ENCODE measurements at places on chromosomes 12 and 14. TPM values are rescaled to one million over a fixed set of nuclear protein-coding genes. Genes with fewer than 3 reads are reported as not detected.

GALNT9 gene
- total RNA-seq: not detected

DPY19L2 gene
- total RNA-seq: 3.2 TPM

KRT7 gene
- 257 TPM for total RNA-seq

TAS2R14 gene
- 1.2 TPM for total RNA-seq

PAPLN gene
- total RNA-seq: 10.7 TPM

TIGAR gene
- 18.6 TPM for total RNA-seq

POTEM gene
- not detected for total RNA-seq

TMTC2 gene
- 31.4 TPM for total RNA-seq

RTL1 gene
- total RNA-seq: not detected

AGAP2 gene
- total RNA-seq: 5.7 TPM

TBC1D30 gene
- total RNA-seq: 11.5 TPM

MLH3 gene
- total RNA-seq: 27.2 TPM

OSGEP gene
- 32.6 TPM for total RNA-seq

DBX2 gene
- total RNA-seq: 0.12 TPM

GABARAPL1 gene
- total RNA-seq: 108 TPM

IL31 gene
- not detected for total RNA-seq

PAN2 gene
- total RNA-seq: 93.5 TPM

SLC17A8 gene
- not detected for total RNA-seq

GPR132 gene
- 7.2 TPM for total RNA-seq

SELPLG gene
- total RNA-seq: 59.9 TPM

TSPAN9 gene
- total RNA-seq: 61.1 TPM

NRXN3 gene
- total RNA-seq: 9.0 TPM

IL22 gene
- not detected for total RNA-seq

MYL2 gene
- not detected for total RNA-seq

All from lower lobe of right lung (tissue), 2 donors.